Fibroblast of pulmonary artery (primary cell): ENCODE measurements at places on chromosomes 5 and 9.

DNA sequence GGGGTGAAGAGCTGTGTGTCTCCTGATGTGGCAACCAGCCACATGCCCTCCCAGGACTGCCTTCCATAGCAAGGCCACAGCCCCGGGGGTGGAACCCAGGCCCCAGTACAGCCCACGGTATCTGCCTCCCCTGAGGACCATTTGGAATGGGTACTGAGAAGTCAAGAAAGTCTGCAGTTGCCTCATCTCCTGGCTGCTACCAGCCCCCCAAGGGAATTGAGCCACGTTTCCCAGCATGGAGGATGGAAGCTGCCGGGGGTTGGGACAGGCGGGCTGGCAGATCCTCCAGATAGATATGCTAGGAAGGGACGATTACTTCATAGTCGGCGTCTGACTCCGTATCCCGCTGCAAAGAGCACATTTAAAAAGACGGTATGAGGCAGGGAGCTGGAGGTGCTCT, 5.5 kb upstream of the DMRT2 start:
- DNase-seq = no peak

GRCh38 chr5:86570427-86571083, 47.2 kb upstream of the COX7C start:
- DNase-seq = no peak

DNA sequence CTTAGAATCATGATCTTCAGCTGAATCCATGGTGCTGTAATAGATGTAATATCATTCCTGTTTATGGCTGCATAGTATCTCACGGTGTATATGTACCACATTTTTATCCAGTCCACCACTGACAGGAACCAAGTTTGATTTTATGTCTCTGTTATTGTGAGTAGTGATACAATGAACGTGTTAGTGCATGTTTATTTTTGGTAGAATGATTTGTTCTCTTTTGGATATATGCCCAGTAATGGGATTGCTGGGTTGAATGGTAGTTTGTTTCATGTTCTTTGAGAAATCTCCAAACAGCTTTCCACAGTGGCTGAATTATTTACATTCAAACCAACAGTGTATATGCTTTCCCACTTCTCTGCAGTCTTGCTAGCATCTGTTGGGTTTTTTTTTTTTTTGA, 175.1 kb upstream of the CDH10 start:
- no peak for DNase-seq

DNA sequence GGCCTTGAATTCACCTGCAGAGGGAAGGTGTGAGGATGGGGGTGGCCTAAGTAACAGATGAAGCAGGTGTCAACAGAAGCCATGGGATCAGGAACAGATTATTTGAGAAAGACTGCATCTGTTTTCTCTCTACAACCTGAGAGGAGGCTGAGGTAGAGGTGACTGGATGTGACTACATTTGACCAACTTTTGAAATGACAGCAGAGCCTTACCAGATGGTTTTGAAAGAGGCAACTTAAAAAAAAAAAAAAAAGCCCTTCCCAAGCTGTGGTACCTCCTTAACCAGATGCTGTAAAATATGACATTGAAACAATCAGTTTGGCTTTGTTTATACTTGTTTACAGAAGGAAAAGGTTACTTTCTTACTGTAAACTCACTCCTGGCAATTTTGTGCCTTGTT, 108.6 kb downstream of the TRIO start:
- no peak for DNase-seq

DNA sequence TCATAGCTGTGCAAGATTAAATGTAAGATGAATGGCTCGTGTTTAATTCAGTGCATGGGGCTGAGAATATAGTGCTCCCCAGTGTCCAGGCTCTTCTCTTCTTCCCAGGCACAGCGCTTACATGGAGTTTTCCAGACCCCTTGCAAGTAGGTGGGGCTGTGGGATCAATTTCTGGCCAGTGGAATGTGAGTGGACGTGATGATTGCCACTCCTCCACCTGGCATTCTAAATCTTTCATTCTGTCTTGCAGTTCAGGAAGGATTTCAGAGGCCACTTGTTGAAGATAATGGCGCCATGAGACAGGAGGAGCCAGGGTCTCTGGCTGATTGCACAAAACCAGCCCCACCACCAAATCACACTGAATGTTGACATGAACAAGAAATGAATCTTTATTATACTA, 7.2 kb upstream of the PIP5K1B start:
- DNase-seq = no peak

- DNase-seq = peak; percentile 63
Measured at GRCh38 chr9:70427161-70427945, 12.9 kb upstream of the KLF9 start.

DNA sequence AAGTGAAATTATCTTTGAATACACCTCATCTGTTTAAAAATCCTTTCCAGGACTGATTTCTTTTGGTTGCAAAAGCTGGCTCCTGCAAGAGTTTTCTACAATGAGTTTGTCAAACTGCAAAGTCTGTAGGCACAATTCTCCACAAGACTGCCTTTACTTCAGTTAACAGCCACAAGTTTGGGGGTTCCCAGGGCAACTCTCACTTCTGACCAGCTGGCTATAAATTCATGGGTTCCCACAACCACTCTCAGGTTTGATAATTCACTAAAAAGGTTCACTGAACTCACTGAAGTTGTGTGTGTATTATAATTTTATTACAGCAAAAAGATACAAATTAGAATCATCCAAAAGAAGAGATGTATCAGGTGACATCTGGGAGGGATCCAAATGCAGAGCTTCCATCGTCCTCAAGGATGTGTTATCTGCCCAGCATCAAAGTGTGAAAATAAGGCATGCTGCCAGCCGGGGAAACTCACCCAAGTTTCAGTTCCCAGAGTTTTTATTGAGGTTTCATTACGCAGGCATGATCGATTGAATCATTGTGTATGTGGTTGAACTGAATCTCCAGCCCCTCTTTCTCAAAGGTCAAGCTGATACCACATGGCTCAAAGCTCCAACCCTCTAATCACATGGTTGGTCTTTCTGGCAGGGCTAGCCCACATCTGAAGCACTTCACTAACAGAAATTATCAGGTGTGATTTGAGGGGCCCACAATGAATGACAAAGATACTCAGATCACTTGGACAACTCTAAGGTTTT, 19.0 kb upstream of the PSIP1 start:
- no peak for DNase-seq

DNA sequence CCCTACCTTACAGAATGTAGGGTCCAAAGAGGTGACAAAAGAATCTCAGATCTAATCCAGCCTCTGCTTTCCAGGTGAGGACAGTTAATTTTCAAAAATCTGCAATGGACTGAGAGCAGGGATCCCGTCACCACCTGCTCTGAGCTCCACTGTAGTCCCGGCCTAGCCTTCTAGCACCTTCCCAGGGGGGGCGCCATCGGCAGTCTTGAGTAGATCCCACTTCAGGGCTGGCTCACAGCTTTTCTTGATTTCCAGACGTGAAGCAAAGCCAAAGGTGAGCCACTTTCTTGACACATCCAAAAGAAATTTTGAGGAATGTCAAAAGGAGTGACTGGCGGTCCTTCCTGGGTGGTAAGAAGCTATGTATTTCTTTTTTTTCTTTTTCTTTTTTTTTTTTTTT, 114.1 kb downstream of the SYK start:
- DNase-seq = peak; percentile 17

DNA sequence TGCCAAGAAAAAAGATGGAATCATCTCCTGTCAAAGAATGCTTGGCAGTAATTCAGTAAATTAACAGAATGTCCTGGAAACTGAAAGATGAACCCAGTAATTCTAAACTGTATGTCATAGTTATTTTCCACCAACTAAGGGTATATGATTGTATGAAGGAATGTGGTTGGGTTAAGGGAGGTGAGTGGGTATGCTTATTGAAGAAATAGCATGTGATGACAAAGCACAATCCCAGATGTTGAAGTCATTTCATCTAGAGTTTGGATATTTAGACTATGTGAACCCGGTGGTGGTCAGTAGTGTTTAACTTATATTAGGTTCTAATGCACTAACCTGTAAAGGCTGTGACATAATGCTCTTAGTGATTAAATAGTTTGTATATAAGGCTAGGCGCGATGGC, 87.3 kb downstream of the CDKN2A start:
- no peak for DNase-seq

- peak; percentile 52 for DNase-seq
Measured at GRCh38 chr9:86713470-86713869, 233.8 kb downstream of the GAS1 start.

- DNase-seq = peak; percentile 21
Measured at GRCh38 chr9:70177121-70177520, 81.7 kb upstream of the SMC5 start.

DNA sequence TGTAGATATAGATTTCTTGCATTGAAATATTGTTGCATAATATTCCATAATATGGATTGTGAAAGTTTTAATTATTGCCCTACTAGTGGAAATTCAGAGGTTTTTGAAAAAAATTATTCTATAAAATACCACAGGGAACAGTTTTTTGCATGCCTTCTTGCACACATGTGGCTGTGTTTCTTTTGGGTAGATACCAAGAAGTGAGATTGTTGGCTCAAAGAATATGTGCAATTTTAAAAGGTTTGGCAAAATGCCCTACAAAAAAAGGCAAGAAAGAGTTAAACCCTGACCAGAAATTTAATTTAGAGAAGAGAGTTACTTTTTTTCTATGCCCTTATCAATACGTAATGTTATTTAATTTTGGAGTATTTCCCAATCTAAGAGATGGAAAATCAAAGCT, 270.8 kb upstream of the DAPK1 start:
- peak; percentile 35 for DNase-seq

DNA sequence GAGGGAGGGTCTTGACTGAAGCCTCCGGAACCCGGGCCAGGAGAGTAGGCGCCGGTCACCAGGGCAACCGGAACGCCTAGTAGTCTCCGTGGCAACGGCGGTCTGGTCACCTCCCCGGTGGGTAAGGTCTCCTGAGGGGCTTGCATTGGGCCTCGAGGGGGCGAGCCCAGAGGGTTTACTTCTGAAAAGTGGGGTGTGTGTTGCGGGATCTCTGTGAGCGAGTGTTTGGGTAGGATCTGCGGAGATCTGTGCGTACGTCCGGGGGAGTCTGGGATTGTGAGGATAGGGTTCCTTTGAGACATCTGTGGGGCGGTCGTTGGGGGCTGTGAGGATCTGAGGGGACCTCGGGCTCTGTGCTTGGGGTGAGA, at the start of gene FAM221B:
FAM221B (minus strand) TSS at position 17 of the 368 bp plus-strand sequence. CDS start 2,571 bp downstream, outside the sequence.
- DNase-seq = no peak

DNA sequence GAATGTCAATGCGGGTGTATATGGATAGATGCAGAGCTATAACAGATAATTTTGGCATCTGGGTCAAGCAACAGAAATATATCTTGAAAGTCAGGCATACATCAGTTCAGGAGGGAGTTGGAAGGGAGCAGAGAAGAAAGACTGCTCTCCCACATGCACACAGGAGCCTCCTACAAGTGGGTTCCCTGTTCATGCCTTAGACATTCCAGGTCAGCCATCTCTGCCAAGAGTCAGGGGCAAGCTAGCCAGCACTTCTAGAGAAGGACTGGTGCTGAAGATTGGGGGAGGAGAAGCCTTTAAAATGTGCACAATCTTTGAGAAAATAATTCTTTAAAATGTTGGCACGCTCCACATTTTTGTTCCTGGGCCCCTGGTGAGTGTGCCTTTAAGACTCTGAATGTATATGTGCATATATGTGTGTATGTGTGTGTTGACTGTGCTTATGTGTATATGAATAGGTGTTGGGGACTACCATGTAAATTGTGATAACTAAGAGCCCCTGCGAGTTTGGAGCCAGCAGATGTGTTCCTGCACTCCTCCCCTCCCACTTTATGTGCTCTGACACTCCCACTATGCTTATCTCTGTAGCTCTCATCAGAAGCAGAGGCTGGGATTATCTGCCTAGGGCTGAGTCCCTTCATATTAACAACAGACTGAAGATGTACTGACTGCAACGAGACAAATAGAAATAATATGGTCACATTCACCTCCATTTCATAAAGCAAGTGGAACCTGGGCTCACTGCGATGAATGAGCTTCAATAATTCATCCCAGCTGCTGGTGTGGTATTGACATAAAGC, 21.5 kb upstream of the DELE1 start:
- DNase-seq = no peak

DNA sequence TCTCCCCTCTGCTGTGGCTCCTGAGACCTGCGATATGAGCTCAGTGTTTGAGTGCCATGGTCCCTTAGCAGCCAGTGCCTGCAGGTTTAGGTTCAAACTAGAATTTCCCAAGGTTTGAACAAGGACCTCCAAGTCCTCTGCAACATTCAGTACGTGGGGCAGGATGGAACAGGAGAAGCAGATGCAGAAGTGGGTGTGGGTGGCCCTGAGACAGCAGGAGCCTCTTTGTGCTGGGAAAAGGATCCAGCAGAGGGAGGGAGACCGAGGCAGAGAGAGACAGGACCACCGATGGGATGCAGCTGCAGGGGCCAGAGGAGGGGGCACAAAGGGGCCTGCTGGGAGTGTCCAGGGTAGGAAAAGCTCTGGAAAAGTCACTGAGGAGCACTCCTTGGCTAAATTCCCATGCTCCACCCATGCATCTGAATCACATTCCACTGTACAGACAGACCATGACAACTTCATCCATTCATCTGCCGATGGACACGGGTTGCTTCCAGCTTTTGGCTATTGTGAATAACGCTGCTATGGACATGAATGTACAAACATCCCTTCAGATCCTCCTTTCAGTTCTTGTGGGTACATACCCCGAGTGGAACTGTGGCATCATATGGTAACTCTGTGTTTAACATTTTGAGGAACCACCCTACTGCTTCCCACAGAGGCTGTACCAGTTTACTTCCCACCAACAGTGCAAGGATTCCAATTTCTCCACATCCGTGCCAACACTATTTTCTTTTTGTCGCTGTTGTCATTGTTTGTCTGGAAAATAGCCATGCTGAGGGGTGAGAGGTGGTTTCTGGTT, 26.7 kb upstream of the SUSD3 start:
- DNase-seq = no peak

DNA sequence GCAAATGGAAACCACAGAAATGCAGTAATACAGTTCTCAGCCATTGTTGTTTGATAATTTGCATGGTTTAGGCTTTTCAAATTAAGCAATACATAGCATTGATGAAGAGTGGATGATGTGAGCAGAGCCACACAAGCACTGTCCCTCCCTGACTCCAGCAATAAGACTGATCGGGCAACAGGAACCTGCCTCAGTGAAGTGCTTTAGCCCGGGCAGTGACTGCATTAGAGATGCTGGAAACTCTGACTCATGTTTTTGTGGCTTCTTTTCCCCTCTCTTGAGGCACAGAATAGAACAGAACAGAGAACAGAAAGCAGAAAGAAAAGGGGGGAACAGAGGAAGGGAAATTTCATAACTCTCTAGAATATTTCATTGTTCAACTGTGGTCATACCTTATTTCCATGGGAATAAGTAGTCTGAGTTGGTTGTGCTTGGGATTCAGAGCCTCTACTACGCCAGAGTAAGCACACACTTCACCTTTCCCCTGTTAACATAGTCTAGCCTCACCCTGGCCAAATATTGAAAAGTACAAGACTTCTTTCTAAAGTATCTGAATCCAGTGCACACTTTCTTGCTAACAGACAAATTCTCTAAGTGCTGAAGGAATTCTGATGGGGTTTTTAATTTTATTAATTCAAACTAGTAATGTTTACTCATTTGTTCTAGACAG, 164.8 kb upstream of the VCAN start:
- DNase-seq = peak; percentile 94

DNA sequence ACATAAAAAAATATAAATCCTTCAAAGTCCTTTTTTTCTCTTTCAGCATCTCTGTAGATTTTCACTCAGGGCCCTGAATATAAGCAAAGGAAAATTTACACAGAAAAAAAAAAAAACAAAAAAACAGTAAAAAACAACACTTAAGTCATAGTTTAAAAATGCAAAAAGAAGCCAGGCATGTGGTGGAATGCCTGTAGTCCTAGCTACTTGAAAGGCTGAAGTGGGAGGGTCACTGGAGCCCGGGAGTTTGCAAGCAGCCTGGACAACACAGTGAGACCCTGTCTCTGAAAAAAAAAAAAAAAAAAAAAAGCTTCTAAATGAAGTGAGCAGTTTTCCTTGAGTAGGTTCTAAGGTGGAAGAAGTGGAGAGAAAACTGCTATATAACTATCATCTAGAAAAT, 55.0 kb upstream of the BNC2 start:
- peak; percentile 32 for DNase-seq
